Stimulated activated CD4-positive, alpha-beta T cell treated with anti-CD3 and anti-CD28 coated beads, Interleukin-2, amount 100 ng/mL, for 4 hours (primary cell): ENCODE measurements at places on chromosomes 16 and 17.

GRCh38 chr17:43598357-43599045, 52.4 kb upstream of the ETV4 start:
- no peak for DNase-seq

DNA sequence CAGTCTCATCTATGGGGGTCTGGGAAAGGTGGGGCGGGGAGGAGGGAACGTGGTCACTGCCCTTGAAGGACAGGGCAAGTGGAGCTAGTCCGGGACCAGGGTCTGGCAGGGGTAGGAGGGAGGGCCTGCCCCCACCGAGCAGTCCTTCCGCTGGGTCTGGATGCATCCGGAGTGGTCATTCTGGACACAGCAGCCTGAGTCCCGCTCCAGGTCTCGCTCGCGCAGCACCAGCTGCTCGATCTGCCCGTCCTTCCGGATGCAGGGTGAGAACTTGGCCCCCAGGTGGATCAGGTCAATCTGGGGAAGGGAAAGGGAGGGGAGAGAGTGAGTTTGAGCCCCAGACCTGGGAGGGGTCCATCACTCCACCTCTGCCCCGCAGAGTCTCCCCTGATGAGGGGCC, 6.8 kb downstream of the AANAT start:
- DNase-seq, result no peak

- no peak for DNase-seq
These were observed 33.3 kb downstream of the PECAM1 start for GRCh38 chr17:64357191-64357981.

DNA sequence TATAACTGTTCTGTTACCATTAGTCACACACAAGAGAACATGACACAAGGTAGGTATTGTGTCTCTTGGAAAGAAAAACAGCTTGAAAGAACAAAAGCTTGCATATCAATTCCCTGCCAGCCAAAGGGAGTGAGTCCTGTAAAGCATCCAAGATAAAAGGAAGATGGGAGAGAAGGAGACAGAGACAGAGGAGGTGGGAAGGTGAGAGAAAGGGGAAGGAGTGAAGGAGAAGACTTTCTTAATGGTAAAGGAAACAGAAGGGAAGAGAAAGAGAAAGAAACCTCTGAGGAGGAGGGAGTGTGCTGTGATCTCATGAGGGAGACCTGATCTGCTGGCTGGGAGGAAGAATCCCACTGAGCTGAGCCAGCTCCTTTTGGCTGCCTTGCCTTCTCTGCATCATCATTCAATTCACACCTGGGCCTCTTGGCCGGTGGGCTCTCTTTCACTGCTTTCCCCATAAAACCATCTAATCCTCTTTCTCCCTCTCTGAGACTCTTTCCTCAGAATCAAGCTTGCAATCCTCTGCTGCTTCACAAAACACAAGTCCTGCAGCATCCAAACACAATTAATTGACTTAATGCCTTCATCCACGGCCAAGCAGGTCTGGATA, 271.6 kb downstream of the ABCC12 start:
- DNase-seq, result no peak

DNA sequence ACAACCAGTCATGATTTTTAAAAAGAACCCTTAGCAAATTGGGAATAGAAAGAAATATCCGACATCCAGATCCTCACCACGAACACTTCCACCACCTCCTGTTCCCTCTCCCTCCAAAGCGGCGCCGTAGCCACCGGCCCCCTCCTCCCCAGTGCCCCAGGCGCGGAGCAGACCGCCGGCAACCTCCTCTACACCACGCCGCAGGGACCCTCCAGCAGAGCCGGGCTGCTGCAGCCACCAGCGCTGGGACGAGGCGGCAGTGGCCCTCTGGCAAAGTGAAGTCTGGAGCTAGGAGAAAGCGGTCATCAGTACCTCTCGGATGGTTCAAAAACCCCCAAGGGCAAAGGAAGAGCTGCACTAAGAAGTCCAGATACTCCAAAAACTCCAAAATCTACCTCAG, 41.4 kb upstream of the SLFN13 start:
- no peak for DNase-seq

DNA sequence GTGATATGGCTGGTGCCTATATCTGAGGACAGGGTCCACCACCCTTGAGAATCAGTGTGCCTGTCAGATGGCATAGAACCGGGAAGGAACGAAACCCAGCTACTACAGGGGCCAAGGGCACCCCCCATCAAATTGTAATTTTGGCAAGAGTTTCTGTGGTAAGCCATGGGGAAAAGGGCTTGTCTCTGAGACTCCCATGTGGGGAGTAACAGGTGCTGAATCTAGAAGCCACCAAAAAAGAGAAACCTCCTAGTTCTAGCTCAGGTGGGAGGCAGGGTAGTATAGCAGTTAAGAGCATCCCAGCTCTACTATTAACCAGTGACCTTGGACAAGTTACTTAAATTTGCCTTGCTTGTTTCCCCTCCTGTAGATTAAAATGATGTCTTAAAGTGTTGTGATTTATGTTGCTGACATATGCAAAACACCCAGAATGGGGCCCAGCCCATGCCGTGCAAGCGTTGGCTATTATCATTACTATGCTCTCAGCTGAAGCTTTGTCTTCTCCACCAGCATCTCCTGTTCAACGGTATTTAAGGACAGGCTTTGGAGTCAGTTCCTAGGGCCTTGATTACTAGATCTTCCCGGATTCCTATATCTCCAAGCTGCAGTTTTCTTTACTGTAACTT, 210.7 kb upstream of the NLRP1 start:
- no peak for DNase-seq

GRCh38 chr17:75428543-75429469, 23.3 kb upstream of the GRB2 start:
- no peak for DNase-seq

- no peak for DNase-seq
These were observed 84.1 kb upstream of the CDH13 start for GRCh38 chr16:82542714-82543113.

- no peak for DNase-seq
These were observed 7.2 kb downstream of the SPPL2C start for GRCh38 chr17:45851873-45852272.
